ENCODE measurements at places on chromosomes 3 and 15.

DNA sequence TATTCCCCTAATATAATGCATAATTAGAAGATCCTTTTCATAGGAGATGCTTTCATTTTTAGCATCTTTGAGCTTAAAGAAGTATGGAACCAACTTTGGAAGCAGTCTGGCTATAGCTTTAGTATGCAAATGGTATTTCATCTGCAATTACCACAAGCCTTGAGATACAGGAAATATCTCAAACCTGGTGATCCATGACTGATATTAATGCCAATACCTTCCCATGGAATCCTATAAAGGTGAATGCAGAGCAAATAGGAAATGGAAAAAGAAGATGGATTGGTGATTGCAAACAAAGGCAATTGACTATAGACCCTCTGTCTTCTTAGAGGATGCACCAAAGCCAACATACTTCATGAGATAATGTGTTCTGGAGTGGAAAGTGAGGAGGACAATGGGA, 326.4 kb downstream of the KBTBD8 start:
- DNase-seq = no peak

- no peak for DNase-seq
Observed at GRCh38 chr3:143099690-143100089, 19.9 kb upstream of the CHST2 start.

DNA sequence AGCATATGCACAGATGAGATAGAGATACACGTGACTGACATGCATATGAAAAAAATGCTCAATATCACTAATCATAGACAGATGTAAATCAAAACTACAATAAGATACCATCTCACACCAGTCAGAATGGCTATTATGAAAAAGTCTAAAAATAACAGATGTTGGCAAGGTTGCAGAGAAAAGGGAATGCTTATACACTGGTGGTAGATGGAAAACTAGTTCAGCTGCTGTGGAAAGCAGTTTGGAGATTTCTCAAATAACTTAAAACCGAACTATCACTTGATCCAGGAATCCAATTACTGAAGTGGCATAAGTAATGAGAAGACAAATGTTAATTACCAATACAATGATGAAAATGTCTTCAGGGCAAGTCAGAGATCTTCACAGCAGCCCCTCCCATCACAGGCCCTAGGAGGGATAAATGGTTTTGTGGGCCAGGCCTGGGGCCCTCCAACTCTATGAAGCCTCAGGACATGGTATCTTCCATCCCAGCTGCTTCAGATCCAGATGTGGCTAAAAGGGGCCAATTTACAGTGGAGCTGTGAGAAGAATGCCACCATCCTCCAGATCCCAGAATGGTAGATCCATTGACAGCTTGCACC, 71.4 kb upstream of the PLSCR4 start:
- no peak for DNase-seq

DNA sequence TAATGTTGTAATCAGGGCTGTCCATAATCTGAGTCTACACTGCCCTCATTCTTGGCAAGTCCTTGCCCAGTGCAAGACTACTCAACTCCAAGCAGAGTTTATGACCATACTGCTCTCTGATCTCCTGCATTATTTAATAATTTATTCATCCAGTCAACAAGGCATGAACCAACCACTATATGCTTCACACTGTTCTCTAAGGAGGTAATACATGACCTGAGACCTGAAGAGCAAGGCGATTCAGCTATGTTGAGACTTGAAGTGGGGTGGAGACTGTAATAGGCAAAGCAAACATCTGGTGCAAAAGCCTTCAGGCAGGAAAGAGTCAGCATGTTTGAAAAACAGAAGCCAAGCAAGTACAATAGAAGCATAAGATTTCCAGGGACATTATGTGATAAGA, 1362.8 kb downstream of the ROBO2 start:
- no peak for DNase-seq

DNA sequence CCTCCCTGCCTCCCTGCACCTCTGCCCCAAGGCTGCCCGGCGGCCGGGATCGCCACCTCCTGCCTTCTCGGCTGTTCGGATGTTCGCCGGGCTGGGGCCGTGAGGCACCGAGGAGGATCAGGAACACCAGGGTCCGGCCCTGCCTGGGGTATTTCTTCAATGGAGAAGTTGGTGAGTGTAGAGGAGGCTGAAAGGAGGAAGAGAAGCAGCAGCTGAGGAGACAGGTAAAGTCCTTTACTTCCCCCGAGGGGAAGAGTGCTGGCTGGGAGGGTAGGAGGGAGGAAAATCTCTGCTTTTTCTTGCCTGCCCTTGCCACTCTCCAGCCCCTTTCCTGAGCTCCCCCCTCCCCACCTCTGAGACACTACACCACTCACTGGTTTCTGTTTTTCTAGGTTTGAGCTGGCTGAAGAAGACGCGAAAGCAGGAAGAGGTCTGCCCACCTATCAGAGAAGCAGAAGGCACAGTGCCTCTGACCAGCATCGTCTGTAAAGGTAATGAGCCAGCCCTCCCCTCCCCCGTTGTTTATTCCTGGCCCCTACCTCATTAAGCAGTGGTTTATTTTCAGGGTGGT, 519 bp downstream of the ASB7 start:
- no peak for DNase-seq
